GM23248 (cell line): ENCODE measurements at places on chromosomes 6 and 20. TPM values are rescaled to one million over a fixed set of nuclear protein-coding genes. Genes with fewer than 3 reads are reported as not detected.

CAGE1 gene
- not detected in 2 replicates for polyA plus RNA-seq

GRCh38 chr20:45861221-45862075 is 4.0 kb downstream of the ZSWIM3 start:
- DNase-seq: no peak

DNA sequence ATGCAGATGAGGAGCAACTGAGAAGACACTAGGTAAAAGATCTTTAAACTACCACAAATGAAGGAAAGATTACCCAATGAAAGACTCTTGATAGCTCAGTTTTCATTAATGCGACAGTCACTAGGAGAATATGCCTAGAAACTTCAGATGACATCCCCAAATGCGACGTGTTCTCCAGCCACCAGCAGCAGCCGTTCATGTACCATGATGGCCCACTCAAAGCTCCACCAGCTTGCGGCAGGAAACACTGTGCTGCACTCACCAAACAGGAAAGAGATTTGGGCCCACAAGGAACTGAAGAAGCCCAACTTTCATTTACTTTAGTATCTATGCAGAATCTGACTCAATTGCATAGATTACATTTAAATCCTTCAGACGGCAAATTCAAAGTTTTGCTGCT is 7.5 kb downstream of the DIDO1 start:
- no peak for DNase-seq

DNA sequence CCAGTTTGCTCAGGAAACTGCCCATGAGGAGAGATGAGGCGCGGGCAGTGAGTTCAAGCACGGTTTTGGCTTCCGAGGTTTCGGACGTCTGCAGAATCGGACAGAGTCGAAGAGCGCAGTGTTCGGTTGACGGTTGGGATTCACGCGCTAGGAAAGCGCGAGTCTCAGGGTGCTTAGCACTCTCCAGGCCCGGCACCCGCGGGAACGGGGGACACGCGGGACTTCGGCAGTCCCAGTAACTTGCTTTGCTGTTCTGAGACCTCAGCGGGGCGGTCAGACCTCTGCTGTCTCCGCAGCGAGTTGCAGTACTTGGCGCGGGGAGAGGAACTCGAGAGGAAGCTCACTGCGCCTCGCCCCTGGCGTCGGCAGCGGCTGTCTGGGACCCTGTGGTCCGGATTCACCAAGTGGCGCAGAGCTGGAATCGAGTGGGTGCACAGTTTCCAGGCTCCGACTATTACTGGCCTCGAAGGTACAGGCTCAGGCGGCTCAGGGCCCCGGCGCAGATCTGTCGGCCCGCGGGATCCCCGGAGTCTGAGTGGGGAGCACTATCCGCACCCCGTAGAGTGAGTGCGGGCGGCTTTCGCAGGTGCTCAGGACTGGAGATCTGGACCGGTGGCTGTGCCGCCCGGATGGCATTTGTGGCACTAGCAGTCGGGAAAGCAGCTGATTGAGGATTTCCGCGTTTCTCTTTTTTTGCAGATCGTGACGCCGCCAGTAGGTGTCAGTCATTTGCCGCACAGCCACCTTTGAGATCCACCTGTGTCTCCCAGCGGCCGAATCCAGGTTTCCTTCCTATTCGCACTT is at the start of gene POM121L2:
TSS of gene POM121L2 (minus strand) at position 128 of the 804 bp plus-strand sequence. CDS start at position 25, 103 bp downstream.
- peak; percentile 62 for DNase-seq

BTN1A1 gene
- not detected in 2 replicates for polyA plus RNA-seq

DNA sequence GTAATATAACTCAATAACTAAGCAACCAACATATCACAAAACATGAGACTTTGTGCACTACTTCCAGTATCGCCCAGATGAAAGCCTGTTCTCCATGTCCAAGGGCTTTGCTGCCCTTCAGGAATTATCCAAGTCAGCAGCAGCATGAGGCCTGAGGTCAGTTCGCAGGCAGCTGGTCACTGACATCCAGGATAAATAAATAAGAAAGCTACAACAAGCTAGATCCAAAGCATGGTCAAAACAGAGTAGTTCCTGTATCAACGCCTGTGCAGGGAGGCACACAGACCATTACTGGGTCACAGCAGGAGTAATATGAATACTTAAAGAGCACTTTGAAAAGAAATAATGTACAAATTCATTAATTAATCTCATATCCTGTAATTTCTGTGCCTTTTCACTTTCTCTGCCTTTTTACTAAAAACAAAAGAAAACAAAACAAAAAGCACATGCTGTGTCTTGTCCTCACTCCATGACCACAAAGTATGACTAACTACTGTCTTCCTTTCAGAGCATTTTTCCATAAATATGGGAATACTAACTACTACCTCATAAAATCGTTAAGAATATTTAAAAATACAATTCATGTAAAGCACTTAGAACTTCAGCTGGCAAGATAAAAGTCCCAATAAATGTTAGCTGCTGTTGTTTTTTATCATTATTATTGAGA is 374.9 kb upstream of the IRAK1BP1 start:
- peak; percentile 44 for DNase-seq

BPIFB4 gene
- polyA plus RNA-seq: not detected in 2 replicates

DNA sequence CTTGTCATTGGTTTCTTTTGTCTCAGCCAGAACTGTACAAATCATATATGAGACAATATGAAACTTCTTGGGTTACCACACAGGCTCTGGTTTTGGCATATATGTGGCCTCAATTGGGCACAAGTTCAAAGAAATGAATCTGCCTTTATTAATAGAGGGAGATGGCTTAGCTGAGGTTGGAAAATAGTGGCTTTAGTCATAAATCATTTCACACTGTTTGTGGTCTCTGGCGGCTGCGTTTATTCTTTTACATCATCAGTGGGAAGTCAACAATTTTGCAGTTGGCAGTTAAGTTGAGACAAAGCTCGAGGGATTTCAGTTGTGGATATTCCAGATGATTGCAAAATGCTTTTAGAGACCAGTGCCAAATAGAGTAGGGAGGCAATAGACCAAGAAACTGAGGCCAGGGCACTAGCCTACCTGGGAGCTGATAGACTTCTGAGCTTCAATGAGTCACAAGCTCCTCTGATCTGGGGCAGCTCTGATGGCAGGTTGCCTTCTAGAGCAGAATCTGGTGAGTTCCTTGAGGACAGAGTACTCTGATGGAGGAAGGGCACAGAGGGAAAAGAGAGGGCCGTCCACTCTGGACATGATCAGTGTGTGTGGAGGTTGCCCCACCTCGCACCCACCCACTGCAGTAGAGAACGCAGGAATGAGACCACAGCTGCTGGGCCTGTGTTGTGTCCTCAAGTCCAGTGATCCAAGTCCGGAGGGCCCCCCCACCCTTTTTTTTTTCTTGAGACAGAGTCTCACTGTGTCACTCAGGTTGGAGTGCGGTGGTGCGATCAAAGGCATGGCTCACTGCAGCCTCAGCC is 73.5 kb downstream of the ARMC2 start:
- DNase-seq: peak; percentile 71

GRCh38 chr20:20824924-20825584 is 112.6 kb upstream of the RALGAPA2 start:
- peak; percentile 47 for DNase-seq

DNA sequence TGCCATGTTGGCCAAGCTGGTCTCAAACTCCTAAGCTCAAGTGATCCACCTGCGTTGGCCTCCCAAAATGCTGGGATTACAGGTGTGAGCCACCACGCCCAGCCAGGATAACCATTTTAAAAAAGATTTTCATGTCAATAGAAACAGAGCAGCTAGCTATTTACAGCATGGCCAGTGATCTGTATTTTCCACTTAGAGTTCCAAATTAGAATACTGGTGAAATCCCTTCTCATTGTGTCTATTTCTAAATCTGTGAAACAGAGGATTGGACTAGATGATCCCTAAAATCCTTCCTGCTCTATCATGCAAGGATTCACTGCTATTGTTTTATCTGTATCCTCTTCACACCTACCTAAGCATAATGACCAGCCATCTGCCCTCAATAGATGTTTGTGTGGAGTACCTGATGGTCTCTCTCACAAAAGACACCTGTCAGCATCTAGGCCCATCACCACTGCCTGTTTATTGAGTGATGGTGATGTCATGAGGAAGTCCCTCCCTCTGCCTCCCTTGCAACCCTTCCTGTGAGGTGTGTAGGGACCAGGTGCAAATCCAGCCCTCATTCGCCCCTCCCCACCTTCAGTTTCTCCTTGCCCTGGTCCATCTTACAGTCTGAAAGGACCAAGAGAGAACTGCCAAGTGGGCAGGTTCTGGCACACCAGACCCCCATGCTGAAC is 26.5 kb upstream of the SMIM29 start:
- no peak for DNase-seq

NKAIN4 gene
- not detected in 2 replicates for polyA plus RNA-seq

KCNQ5 gene
- polyA plus RNA-seq: 4.9 and 5.7 TPM in 2 replicates

CSNK2B gene
- 224 and 229 TPM in 2 replicates for polyA plus RNA-seq

- DNase-seq: no peak
Observed at GRCh38 chr20:38423541-38423940, 11.6 kb downstream of the SNHG17 start.

DNA sequence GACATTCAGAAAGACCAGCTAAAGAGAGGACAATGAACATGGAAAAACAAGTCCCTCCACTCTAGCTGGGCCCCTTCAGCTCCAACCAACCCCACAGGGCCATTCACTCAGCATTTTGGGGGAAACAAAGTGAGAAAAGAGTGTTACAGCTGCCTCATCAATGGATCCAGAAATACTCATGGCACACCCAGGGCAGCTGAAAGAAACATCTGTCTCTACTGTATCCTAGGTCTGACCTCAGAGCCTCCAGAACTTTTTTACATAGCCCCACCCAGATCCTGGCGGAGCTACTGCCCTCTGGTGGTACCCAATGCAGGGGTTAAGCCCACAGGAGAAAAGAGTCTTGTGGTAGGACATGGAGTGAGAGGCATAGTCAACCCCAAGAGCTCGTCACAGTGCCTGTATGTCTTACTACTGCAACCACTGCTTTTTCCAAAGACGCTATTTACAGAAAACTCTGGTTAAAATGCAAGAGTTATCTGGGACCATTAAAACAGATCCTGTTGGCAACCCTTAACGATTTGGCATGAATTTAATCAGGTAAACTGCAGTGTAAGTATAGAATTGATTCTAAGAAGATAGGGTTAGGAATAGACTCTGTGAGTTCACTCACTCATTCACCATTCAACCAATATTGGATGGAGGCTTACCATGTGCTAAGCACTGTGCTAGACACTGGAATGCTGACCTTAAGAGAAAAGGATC is 37.4 kb upstream of the FAM83C start:
- DNase-seq: peak; percentile 51

TGM2 gene
- 254 and 269 TPM in 2 replicates for polyA plus RNA-seq

GRCh38 chr20:39358052-39358451 is 395.9 kb downstream of the DHX35 start:
- DNase-seq: no peak

SSTR4 gene
- polyA plus RNA-seq: not detected in 2 replicates

PTPRA gene
- 37.4 and 37.9 TPM in 2 replicates for polyA plus RNA-seq

DNA sequence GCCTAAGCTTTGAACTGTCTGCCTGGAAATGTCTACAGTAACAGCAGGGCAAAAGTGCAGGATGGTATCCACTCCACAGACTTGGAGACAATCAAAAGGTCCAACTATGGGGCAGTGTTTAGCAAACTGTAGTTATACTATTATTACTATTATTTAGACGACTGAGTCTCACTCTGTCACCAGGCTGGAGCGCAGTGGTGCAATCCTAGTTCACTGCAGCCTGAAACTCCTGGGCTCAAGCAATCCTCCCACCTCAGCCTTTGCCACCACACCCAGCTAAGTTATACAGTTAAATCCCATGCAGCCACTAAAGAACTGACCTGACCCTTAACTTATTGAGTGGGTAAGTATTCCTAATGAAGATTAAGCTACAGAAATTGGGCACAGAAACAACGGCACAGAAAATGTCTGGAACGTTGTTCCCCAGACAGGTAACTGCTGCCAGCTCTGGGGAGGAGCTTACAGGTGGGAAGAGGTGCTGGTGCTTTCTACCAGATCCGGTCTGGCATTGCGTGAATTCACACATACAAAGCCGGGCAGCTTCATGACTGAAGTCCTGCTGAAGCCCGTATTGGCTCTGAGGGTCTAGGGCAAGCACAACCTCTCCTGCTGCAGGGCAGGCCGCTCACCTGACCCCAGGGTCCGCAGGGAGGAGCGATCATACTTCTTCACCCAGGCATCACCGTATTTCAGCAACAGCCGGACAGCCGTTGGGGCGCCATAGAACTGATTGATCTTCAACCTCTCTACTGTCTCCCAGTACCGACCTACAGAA is 27.0 kb upstream of the APMAP start:
- no peak for DNase-seq

DNA sequence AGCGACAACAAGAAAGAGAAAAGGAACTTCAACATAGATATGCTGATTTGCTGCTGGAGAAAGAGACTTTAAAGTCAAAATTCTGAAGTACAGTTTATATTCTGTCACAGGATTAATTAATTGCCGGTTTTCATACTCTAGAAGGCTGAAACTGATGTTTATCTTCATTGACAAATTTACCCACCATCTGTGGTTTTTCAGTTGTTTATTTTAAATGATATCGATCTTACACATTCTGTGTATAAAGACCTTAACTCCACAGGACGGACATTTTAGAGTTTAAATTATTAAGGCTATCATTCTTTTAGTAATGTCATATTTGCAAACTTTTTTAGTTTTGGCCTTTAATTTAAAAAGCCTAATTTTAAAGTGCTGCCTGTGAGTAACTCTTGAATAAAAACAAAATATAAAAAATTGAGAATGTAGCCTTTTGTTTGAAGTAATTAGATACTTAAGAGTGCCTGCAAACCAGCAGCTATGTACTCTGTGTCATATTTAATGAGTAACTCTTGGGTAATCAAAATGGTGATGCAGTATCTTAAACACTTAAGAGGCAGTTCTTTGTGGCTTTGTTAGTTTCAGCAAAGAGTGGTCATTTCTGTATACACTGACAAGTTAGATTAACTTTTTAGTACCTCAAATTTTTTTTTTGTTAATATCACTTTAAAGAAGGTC is 59.3 kb downstream of the CDC5L start:
- DNase-seq: peak; percentile 92

- no peak for DNase-seq
Observed at GRCh38 chr6:56278171-56278591, 30.8 kb upstream of the COL21A1 start.

LZTS3 gene
- polyA plus RNA-seq: 3.3 and 3.9 TPM in 2 replicates

DNA sequence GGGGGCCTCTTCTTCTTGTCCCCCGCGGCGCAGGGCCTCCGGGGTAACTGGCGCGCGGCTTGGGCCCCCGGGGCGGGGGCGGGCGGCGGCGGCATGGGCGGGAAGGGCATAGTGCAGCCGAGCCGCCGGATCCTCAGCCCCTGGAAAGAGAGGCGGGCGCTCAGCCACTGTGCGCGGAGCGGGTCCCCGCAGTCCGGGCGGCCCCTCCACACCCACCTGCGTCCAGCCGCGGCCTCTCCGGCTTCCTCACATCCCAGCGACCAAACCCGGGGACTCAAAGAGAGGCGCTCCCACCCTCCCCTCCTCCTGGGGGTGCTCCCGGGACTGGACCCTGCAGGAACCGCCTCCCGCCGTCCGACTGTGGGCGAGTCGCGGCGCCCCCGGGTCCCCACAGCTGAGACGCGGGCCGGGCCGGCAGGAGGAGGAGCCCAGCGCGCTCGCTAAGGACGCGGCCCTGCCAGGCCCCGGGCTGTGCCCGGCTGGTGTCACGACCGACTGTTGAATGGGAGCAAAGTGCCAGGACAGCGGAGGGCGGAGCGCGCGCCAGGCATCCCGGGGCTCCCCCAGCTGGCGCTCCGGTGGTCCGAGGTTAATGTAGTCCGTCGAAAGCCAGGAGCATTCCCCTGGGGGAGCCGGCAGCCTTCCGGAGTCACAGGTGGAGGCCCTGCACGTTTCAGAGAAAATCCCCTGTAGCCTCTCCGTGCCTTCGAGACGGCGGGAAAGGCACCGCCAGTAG is at the start of gene PRR18:
TSS of gene PRR18 (minus strand) at position 360 of the 736 bp plus-strand sequence. CDS start at position 110, 250 bp downstream.
- DNase-seq: peak; percentile 31

RAB32 gene
- polyA plus RNA-seq: 236 and 239 TPM in 2 replicates
